ENCODE measurements at places on chromosomes 13 and 19.

GRCh38 chr13:111046590-111047141 lies 68.4 kb upstream of the ARHGEF7 start:
- no peak for DNase-seq

GRCh38 chr13:49044836-49045235 lies 69.1 kb downstream of the FNDC3A start:
- DNase-seq, result no peak

DNA sequence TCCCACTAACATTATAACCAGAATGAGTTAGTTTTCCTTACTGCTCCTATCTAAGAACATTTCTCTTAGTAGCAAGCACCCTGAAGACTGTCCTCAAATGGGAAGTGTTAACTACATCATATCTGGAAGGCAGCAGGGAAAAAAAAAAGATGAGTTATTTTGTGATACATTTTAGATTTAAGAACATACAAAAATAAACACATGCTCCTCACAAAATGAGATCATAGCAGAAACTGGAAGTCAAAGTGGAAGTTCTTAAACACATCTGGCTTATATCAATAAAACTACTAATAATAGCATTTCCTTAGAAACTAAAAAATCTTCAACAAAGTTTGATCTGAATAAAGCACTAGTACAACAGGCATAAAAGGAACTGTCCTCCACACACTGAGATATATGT lies 70.4 kb downstream of the SLITRK6 start:
- no peak for DNase-seq

DNA sequence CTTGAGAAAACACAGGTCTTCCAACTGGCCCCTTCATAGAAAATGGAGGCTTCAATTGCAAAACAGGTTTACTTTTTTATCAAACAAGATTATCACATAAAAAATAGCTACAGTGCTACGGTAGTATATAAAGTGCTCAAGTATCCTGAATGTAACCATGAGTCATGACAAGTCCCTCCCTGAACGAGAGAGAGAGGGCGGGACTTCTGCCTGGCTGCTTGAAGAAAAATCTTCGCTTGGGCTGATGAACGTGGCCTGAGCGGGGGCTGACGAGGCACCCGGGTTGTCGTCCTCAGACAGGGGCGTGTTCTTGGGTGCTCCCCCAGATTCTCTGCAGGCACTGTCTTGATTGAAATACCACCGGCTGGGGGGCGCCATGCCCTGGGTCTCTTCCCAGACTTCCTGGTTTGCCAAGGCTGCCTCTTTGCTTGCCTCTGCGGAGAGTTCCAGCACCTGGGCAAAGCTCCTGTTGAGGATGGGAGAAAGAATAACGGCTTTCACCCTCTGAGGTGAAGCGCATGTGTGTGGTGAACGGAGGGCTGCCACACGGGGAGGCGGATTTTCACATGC lies 23.2 kb upstream of the CPAMD8 start:
- DNase-seq, result no peak

DNA sequence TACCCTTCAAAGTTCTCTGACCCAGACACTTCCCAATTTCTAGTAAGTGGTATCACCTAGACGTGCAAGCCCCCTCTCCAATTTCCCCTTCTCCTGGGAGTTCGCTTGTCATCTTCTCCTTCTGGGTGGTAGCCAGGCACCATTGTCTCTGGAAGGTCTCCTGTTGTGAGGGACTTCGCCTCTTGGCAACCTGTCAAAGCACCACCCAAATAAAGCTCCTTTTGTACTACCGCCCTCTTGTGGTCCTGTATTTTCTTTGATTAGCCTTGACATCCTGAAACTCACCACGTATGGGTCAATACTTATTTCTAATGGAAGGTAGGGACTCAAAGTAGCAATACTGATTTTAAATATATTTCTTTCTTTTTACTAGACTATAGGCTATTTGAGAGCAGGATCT lies 8.2 kb downstream of the GPC5 start:
- DNase-seq, result no peak
